ENCODE measurements at places on chromosomes 11 and 22.

- DNase-seq: peak; percentile 27
Measured at GRCh38 chr22:21766691-21767462, 31.3 kb upstream of the YPEL1 start.

- DNase-seq: no peak
Measured at GRCh38 chr11:119844808-119845207, 115.8 kb upstream of the NECTIN1 start.

DNA sequence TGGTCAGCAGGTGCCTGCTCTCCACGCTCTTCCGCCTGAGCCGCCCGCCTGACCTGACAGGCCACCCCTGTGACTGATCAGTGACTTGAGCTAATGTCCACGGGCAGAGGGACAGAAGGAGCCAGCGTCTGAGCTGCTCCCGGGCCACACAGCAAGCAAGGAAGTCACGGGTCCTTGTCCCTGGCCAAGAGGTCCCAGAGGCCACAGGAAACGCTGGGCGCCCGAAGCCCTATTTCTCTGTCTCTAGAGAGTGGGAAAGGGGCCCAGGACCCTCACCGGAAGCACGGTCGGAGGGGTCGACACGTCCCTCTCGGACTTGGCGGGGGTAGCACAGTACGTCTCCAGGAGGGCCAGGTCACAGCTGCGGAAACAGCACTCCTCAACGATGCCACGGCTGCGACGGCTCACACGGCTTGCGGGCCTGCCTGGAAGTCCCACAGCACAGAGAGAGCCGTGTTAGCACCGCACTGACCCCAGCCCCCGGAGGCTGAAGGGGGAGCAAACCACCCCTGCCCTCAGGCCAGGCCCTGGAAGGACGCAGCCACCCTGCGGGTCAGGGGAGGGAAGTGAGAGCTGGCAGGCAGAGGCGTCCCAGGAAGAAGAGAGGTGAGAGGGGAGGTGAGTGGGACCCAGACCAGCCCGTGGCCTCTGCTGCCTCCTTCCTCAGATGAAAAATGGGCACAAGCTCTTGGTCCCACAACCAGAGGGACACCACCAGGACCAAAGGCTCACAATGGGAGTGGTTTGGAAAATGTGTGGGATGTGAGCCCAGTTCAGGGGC, 5.8 kb downstream of the IGF2 start:
- no peak for DNase-seq

GRCh38 chr11:67311556-67312082, 8.3 kb downstream of the SSH3 start:
- DNase-seq: no peak

GRCh38 chr11:48095779-48096470, 115.6 kb downstream of the PTPRJ start:
- no peak for DNase-seq

DNA sequence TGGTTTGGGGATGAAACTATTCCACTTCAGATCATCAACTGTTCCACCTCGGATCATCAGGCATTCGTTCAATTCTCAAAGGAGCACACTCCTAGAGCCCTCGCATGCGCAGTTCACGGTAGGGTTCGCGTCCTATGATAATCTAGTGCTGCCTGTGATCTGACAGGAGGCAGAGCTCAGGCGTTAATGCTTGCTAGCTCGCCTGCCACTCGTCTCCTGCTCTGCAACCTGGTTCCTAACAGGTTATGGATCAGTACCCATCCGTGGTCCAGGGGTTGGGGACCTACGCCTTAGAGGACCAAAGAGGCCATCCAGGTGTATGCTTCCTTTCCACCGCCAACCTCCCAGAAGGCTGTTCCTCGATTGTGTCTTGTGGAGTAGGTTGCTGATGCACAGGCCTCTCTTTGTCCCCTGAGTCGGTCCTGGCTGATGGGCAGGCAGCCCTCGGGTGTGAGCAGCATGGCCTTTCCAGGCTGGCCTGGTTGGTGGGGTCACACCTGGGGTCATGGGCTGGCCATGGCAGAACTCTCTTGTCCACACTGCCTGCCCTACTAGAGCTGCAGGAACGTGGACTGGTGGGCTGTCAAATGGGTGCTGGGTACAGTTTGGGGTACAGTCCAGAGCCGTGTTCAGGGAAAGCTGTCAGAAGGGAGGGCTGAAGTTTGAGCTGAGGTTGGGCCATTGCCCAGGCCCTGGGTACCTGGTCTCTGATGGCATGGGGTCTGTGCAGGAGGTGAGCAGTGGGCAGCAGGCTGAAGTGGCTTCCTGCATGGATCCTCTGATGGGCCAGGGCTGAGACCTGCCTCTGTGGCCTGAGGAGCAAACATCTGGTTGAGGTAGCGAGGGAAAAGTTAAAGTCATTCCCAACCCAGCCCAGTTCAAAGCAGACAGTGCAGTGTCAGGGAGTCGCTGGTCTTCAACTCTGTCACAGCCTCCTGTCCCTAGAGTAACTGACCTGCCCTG, 11.1 kb downstream of the PRDM11 start:
- no peak for DNase-seq

GRCh38 chr11:208181-208916, 841 bp downstream of the RIC8A start:
- peak; percentile 74 for DNase-seq

GRCh38 chr11:41659985-41660384, 200.5 kb upstream of the LRRC4C start:
- DNase-seq: no peak

DNA sequence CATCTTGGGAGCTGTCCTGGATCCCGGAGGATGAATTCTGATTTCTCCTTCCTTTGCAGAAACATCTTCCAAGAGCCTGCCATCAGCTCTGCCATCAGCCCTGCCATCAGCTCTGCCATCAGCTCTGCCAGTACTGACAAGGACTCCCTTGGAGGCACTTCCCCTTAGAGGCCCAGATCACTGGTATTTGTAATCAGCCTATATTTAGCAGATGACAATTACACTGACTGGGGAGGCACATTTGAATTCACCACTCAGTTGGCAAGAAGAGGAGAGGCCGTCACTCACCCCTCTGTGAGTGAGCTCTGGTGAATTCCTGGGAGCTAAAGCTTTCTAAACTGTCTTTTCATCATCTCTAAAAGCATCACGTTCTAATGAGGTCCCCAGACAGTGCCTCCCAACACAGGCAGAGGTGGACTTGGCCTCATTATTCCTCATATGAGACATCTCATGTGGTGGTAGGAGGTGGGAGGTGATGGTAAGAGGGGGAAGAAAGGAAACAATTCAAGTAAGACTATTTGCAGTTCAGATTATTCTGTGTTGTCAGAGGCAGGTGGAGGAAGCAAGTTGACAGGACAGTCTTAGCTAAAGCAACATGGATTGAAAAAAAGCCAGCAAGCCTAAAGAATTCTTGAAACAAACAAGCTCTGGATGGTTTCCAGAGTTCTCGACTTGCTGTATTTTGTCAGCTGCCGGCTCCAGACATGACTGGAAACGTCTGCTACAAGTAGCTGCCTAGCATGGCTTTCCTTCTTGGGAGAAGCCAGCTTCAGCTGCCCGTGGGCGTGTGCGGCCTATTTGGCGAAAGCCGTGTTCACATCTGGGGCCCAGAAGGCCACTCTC, 771.7 kb downstream of the TBC1D22A start:
- DNase-seq: no peak

DNA sequence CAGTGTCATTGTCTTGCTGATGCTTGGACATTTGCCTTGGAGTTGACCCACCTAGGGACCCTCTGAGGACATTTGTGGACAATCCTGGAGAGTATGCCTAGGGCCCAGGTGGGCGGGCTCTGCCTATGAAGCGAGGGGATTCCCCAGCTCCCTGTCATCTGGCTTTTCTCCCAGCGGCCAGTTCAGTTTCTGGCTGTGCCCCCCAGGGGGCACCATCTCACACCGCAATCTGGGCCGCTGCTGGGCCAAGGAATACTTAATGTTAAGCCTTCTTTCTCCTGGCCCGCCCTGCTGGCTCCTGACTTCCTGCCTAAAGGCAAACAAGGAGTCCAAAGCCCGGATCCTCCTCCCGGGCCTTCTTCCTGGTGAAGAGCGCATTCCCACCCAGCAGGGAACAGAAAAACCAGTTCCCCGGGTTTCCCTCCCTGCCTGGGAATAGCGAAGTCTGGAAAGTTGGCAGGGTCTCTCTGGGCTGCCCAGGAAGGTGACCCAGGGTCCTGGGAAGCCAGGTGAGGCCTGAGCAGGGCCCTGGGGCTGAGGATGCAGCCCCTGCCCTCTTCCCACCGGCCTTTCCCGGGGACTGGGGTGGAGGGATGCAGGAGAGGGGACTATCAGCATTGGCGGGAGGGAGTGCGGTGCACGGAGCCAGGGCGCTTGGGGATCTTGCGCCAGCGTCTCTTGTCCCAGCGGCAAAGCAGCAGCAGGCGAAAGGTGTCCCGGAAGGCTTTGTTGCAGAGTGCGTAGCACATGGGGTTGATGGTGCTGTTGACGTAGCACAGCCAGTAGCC, 11.9 kb downstream of the CHRM1 start:
- DNase-seq: no peak

GRCh38 chr22:41690476-41690875, 1.8 kb upstream of the SNU13 start:
- no peak for DNase-seq

DNA sequence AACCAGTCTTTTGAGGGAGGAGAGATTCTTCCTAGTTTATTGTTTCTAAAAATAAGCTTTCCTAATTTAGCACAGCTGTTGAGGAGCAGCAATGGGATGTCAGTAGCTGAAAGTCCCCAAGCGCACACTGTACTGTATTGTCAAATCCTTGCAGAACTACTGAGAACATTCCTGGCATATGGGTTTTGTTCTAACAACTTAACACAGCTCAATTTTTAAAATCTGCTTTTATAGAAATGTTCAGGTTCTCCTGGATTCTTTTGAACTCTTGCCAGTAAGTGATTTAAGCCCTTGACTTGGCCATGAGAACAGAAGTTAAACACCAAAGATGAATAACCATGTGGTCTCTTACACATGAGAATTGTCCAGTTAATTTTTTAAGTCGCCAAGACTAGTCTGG, 218.6 kb downstream of the FAT3 start:
- DNase-seq: no peak

GRCh38 chr11:1650918-1651262, 21.3 kb downstream of the KRTAP5-5 start:
- no peak for DNase-seq

DNA sequence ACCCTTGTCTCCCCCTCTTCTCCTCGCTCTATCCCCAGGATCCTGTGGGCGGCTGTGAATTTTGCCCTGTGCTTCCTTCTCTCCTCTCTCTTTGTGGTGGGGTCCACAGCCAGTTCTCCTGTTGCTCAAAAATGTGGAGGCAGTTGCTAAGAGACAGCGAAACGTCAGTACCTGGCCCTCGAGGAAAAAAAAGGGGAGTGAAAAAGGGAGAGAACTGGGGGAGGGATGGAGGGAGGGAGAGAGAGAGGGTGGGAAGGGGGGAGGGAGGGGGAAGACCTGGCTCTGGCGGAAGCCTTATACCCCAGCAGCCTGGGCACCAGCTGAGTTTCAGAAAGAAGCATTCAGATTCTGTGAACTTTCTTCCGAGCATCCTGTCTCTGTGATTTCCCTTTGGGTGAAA, 2.1 kb upstream of the LRRC55 start:
- DNase-seq: no peak

DNA sequence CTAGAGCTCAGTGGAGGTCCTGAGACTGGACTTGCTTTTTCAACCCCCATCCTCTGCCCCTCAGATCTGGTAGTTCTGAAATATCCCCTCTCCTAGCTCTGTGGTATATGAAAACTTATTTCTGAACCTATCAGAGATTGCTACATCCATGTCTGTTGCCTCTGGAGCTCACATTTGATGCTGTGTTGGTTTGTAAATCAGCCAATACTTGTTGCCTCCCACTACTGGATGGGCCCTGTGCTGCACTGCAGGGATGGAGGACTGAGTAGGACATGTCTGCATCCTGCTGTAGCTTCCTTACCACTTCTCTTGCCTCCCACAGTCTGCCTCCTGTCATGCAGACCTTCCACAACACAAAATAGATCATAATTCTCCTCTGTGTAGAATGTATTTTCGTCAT, 5.2 kb downstream of the OLFML1 start:
- DNase-seq: no peak

DNA sequence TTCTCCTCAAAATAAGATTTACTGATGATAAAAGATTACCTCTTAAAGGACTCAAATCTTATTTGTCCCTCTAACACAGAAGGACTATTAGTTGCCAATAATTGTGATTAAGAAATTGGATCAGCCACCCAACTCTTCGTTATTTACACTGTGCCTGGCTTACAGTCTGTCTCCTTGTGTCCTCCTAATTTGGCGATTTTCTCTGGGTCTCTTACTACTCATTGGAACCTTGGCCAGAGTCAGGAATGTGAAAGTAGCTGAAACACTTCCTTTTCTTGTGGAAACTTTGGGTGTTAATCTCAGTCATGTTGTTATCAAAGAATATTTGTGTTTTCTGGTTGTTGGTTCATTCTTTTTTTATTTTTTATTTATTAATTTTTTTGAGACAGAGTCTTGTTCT, 83.2 kb downstream of the TEAD1 start:
- DNase-seq: no peak

GRCh38 chr22:17919276-17920144, 104.9 kb downstream of the MICAL3 start:
- DNase-seq: no peak

DNA sequence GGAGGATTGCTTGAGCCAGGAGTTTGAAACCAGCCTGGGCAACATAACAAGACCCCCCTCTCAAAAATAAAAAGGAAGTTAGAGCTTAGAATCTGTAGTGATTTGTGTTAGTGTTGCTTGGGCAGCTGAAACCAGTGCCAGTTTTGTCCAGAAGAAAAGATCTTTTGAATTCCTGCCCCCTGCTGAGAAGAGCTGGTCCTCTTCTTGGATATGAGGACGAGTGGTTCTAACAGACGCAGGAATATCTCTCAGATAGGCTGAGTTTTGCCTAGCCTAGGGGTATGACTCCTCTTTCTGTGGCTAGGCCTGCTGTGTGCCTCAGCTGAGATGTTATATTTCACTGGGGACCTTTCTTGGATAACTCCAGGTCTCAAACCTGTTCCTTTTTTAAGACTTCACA, 102.8 kb downstream of the STIM1 start:
- DNase-seq: no peak
